ENCODE measurements at places on chromosomes 11 and 22.

DNA sequence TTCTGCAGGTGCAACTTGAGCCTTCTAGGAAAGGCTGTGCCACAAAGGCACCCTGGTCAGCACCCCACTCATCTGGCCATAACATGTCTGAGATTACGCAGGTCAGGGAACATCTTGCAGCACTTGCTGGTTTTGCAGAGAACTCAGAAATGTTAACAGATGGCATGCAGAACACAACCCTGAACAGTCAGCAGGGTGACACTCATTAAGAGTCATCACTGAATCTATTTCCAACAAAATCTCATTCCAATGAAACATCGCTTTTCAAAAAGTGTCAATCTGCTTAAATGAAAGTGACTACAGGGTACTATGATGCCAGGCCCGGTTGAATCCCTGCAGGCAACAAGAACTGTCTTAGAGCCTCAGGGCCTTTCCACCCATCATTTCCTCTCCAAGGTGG, 369.8 kb upstream of the CCDC90B start:
- DNase-seq, result peak; percentile 91

- DNase-seq, result no peak
Observed at GRCh38 chr22:23131931-23132330, 9.9 kb downstream of the RSPH14 start.

DNA sequence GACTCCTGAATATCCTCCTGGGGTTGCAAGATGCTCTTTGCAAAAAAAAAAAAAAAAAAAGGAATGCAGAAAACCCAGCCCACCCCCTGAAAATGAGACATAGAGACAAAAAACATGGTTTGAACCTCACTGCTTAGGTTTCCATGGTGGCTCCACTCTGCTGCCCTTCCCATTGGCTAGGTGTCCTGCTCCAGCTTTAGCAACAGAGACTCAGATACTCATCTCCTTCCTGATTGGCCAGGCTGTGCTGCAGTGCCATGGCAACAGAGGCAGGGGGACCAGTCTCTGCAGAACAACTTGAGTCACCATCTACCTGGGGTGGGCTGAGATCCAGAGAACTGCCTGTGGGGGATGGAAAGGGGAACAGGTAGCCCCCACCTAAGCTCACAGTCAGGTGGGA, 17.4 kb upstream of the YWHAH start:
- DNase-seq, result peak; percentile 98

GRCh38 chr11:115476463-115477286, 27.5 kb downstream of the CADM1 start:
- no peak for DNase-seq

DNA sequence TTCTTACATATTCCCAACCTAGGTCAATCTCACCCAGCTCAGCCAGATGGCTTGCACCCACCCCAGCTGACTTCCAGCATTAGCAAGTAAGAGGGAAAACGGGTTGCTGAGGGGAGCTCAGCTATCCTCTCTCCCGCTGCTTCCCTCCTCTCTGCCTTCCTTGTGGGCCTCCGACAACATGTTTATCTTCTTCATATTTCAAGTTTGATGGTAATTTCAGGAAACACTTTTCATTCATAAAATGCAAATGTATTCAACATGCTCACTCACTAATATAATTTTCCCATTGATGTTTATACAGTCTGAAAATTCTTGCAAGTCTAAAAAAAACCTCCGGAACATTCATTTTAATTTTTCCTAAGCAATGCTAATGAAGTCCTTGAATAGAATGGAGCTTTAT, 372.5 kb upstream of the B3GAT1 start:
- DNase-seq, result no peak

- DNase-seq, result no peak
Observed at GRCh38 chr11:103851166-103851651, 185.2 kb upstream of the DDI1 start.

DNA sequence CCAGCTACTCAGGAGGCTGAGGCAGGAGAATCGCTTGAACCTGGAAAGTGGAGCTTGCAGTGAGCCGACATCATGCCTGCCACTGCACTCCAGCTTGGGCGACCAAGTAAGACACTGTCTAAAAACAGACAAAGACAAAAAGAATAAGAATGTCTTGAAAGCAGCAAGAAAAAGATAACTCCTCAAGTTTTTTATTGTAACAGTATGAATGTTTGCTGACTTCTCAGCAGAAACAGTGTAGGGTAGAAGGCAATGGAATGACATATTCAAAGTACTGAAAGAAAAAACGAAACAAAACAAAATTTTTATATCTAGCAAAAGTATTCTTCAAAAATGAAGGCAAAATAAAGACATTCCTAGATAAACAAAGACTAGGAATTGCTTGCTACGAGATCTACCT, 76.9 kb downstream of the PACS1 start:
- no peak for DNase-seq

DNA sequence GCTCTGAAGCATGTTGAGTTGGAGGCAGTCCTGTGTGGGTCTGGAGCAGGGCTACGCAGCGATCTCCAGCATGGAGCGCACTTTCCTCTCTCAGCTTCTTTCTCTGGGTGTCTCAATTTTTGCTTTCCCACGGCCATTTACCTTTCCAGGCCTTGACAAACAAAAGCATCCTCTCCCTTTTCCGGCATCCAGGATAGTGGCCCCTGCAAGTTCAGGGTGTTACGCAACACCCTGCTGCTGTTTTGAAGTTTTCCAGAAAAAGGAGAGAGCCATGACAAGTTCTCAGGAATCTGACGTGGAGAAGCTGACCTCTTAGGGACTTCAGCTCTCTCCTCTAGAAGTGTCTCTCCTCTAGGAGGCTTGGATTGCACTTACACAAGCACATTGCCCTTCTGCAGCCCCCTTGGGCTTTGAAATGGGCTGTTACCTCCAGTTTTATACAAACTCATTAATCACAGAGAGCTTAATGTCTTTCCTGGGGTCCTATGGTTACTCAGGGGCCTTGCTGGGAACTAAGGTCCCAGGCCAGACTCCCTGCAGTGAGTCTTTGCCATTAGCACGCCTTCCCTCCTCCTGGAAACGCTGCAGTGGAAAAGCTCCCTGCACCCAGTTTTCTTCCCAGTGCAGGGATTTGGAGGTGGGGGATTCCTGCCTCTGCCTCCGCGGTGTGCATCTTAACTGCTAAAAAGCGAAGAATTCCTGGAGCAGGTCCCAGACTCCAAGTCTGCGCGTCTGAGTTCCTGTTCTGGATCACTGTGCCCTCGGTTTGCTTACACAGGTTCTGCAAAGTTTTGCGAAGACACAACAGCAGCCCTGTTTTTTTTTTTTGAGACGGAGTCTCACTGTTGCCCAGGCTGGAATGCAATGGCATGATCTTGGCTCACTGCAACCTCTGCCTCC, 80.4 kb downstream of the BARX2 start:
- DNase-seq, result no peak
